ENCODE measurements at places on chromosomes 1 and 21.
A peak's percentile ranks its signal among the peaks of the same experiment; 100 is the strongest.

DNA sequence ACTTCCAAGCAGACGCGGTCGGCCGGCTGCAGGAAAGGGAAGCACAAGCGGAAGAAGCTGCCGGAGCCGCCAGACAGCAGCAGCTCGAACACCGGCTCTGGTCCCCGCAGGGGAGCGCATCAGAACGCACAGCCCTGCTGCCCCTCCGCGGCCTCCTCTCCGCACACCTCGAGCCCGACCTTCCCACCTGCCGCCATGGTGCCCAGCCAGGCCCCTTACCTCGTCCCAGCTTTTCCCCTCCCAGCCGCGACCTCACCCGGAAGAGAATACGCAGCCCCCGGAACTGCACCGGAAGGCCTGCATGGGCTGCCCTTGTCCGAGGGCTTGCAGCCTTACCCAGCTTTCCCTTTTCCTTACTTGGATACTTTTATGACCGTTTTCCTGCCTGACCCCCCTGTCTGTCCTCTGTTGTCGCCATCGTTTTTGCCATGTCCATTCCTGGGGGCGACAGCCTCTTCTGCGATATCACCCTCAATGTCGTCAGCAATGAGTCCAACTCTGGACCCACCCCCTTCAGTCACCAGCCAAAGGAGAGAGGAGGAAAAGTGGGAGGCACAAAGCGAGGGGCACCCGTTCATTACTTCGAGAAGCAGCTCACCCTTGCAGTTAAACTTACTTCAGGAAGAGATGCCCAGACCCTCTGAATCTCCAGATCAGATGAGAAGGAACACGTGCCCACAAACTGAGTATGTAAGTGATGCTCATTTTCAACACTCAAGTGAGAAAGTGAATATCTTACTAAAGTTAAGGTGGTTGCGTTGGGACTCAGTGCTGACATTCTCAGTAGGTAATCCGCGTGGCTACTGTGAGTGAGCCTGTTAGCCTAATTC is 25.5 kb downstream of the UTS2 start:
- DNase-seq, result no peak

DNA sequence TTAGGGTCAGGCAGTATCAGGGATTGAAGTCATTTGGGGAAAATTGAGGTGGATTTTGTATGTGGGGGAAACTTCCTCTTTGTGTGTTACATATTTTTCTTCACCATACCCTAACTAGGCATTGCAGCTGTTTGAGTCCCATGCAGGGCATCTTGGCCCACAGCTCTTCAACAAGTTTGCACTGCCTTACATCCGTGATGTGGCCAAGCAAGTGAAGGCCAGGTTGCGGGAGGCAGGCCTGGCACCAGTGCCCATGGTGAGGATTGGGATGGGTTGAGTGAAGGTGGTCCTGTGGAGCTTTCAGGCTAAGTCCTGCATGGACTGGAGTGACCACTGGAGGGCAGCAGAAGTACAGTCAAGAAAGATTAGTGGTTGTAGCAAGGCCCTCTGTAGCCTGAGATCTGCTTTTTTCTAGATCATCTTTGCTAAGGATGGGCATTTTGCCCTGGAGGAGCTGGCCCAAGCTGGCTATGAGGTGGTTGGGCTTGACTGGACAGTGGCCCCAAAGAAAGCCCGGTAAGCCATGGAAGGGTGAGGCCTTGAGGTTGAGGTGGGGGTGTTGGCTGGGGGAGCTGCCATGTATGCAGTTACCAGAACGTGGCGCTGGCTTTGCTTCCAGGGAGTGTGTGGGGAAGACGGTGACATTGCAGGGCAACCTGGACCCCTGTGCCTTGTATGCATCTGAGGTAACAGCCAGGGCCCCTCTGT is 2.4 kb downstream of the UROD start:
- peak; percentile 66 for DNase-seq

- no peak for DNase-seq
These were observed 844 bp downstream of the ZMYM6 start for GRCh38 chr1:35030756-35031446.

GRCh38 chr1:205454903-205455335 is 926 bp downstream of the BLACAT1 start:
- no peak for DNase-seq

- no peak for DNase-seq
These were observed 28.1 kb downstream of the SHISA4 start for GRCh38 chr1:201916649-201917249.

DNA sequence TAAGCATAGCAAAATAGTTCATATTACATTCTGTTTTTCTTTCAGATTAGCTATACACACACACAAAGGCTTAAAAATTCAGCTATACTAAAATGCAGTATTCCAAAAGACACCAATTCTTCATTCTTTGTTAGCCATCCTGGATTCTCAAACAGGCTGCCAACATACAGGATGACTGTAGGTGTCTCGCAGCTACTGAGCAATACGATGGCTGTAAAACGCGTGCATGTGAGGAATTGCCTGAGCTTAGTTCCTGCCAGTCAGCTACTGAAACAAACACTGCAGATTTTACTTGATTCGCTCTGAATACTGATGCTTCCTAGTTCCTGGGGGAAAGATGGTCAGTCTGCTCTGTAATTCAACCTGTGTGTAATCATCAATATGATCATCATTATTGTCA is 24.7 kb upstream of the HMGN1 start:
- DNase-seq, result peak; percentile 20

- DNase-seq, result peak; percentile 5
These were observed 375.8 kb downstream of the NCAM2 start for GRCh38 chr21:21373969-21374368.

DNA sequence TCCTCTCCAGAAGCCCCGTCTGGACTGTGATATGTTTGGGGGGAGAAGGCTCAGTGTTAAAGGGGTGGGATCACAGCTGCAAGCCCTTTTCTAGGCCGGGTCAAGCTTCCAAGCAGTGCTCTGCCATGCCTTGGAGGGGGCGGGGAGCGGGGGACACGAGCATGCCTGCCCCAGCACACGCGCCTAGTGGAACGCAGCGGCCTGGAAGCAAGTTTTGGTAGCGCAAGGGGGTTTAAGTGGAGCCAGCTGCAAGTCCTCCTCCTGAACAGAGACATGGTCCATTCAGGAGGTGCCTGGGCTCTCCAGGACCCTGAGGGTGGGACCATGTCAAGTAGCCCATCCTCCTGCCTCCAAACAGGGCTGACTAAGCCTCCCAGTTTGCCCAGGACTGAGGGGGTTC is 112.2 kb downstream of the CASZ1 start:
- DNase-seq, result no peak

DNA sequence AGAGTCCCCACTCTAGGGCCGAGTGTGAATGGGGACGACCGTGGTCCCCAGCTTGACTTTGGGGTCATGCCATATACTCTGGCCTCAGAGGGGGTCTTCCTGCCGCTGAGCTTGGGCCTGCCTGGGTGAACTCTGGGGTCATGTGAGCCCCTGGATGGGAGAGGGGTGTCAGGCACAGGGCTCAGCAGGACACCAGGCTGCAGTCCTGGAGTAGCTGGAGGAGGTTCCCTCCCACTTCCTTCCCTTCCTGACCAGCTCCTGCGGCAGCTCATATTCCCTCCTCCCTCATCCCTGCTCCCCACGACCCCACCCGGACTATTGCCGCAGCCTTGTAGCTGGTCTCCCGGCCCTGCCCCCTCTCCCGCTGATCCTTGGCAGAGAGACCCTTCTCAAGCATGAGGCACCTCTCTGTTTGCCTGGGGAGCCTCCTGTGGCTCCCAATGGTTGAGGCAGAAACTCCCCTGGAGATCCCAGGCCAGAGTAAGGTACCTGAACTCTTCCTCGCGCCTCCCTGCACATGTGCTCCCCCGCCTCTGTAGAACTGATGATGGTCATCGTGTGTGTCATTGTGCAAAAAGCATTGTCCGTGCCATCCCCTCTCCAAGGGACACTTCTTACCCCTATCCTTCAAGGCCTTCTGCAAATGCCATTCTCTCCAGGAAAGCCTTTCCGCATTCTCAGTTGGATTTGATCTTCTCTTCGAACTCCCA is 1.8 kb downstream of the TNFRSF1B start:
- no peak for DNase-seq

GRCh38 chr1:196464480-196464941 is 143.7 kb downstream of the KCNT2 start:
- no peak for DNase-seq

DNA sequence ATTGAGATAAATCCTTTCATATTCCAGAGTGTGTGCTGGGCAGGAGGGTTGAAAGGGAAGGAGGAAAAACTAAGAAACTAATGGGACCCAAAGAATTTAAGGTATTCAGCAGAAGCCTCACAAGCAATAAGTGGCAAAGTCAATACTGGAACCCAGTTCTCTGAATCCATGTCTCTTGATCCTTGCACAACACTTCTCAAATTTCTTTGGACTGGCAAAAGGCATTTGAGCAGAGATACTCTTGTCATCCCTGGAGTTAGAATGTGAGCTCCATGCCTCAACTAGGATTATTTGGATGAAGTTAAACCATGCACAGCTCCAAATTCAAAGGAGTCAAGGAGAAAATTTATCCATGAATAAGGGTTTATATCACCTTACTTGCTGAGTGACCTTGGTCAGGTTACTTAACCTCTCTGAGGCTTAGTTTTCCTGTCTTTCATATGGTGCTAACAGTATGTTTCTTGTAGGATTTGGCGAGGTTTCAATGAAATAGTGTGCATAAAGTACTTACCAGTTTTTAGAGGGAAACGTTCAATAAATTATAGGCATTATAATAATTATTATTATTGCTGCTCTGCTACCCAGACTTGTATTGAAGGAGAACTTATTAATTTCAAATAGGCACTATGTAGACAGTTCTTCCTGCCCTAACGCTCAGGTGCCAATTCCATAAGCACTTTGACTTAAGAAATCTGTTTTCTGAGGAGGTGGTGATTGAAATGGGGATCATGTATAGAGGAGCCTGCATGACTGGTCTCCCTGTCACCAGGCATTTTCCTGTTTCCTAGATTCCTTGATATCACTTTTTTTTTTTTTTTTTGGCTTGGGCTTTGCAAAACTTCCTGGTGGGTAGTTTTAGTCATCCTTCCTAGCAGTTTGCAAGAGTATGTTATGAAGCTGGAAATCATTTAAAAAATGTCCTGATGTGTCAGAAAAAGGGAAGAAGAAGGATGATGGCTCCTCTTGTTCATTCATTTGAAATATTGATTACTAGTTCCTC is 125.0 kb upstream of the JUN start:
- no peak for DNase-seq

DNA sequence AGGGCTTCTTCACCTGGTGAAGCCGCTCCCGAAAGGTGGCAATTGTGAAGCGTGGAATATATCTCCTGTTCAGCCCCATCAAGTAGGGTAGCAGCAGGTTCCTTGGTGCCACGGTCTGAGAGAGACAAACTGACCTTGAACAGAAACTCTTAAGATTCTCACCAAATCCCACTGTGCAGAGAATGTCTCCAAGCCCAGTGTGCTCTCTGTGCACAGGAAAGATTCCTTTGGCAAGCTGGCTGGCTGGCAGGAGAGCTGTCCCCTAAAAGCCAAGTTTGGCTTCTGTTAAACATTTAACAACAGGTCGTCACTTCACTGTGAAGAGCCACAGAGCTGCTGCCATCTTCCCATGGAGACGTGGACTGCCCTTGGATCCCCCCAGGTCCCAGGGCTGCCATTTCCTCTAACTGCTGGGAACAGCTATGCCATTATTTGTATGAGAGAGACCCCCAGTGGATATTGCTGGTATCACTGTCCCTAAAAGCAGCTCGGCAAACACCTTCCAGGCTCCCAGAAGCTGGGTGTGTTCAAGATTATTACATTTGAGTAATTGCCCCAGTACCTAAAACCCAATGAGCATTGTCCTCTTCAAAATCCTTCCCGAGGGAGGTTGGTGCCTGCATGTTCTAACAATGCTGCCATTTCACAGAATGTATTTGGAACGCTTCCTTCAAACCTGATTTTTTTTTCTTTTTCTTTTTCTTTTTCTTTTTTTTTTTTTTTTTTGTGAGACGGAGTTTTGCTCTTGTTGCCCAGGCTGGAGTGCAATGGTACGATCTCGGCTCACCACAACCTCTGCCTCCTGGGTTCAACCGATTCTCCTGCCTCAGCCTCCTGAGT is 71.8 kb downstream of the CD58 start:
- no peak for DNase-seq

DNA sequence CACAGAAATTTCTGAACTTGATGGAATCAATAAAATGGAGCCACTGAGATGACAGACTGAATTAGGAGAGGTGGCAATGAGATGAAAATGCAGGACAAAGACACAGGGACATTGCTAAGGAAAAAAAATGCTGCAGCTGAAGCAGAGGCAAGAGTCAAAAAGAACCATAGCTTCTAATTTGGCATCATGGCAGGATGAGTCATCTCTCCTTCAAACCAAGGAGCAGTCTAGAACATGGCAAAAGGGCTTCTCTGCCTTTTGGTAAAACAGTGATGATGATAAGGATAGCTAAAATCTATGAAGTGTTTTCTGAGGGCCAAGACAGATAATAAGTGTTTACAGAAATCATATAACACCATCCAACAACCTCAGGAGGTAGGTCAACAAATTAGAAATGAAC is 16.8 kb downstream of the SLC19A2 start:
- DNase-seq, result no peak

- no peak for DNase-seq
These were observed 10.1 kb downstream of the HMGCS2 start for GRCh38 chr1:119758584-119758983.

DNA sequence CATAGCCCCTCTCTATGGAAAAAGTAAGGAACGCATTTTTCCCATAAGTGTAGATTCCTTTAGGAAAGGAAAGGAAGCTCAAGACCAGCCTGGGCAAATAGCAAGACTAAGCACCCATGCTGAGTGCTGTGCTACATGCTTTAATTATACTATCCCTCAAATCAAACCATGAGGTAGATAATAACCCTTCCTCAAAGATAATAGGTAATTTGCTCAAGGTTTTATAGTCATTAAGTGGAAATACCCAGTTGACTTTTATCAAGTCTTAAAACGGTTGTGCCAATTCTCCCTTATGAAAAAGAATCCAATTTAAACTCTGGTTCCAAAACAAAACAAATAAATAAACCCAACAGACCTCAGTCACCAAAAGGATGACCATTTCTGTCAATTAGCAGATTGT is 3.4 kb downstream of the KIAA0319L start:
- DNase-seq, result no peak

DNA sequence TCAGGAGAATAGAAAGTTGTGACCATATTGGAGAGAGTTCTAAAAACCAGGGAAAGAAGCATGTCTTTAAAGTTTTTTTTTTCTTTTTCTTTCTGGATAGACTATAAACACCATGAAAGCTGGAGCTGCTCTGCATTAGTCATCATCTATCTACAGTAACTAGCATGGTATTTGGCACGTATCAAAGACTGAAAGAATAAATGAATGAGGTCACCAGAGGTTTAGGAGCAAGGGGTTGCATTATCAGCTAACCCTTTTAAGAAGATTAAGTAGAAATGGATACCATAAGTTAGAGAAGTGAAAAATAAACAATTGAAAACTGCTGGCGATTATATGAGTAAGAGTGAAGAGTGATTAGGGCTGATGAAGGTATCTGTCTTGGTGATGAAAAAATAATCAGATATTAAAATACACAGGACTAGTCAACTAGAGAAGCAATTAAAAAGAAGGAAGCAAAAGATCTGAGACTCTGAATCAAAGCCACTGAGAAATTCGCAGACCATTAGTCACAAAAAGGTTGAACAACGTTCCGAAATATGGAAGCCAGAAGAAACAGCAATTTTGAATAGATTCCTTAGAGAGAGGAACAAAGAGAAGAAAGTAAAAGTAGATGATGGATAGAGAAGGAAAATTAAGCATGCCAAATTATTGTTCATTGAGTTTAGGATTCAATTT is 536.4 kb downstream of the DPYD start:
- no peak for DNase-seq

GRCh38 chr1:235060607-235061470 is 67.8 kb downstream of the TOMM20 start:
- DNase-seq, result no peak

- DNase-seq, result peak; percentile 40
These were observed 117.1 kb upstream of the DUSP10 start for GRCh38 chr1:221858818-221859611.

- DNase-seq, result no peak
These were observed 8.3 kb downstream of the LIN28A start for GRCh38 chr1:26418865-26419349.
